Activated CD4-positive, alpha-beta T cell treated with anti-CD3 and anti-CD28 coated beads, Interleukin-2, amount 10 ng/mL, durations not matched to agents 24 days and 14 days (primary cell): ENCODE measurements at places on chromosomes 7 and 10.

- DNase-seq: no peak
These were observed 30.2 kb downstream of the C10orf143 start for GRCh38 chr10:130080461-130080814.

DNA sequence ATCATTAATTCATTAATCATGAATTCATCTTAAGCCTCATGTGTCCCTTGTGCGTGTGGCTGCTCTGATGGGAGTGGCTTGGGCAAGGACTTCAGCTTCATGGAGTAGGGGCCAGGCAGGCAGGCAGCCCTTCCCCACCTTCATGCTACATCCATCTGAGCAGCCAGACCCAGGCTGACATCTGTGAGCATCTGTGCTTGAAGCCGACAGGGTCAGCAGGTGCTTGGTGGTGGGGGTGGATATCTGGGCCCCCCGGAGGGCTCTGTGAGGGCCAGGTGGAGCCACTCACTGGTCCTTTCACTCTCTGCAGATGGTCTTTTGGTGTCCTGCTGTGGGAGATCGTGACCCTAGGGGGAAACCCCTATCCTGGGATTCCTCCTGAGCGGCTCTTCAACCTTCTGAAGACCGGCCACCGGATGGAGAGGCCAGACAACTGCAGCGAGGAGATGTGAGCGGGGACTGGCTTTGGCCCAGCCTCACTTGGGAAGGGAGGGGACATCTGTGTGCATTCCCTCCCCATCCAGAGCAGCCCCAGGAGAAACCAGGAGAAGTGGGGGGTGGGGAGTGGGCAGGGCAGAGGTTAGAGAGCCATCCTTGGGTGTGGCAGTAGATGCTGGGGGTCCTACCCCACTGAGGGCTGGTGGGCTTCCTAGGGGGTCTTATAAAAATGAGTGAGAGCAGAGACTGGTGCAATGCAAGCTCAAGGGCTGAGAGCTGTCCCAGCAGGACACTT, 14.7 kb upstream of the CSGALNACT2 start:
- no peak for DNase-seq

GRCh38 chr7:77330169-77330882, 85.8 kb downstream of the GSAP start:
- peak; percentile 73 for DNase-seq

DNA sequence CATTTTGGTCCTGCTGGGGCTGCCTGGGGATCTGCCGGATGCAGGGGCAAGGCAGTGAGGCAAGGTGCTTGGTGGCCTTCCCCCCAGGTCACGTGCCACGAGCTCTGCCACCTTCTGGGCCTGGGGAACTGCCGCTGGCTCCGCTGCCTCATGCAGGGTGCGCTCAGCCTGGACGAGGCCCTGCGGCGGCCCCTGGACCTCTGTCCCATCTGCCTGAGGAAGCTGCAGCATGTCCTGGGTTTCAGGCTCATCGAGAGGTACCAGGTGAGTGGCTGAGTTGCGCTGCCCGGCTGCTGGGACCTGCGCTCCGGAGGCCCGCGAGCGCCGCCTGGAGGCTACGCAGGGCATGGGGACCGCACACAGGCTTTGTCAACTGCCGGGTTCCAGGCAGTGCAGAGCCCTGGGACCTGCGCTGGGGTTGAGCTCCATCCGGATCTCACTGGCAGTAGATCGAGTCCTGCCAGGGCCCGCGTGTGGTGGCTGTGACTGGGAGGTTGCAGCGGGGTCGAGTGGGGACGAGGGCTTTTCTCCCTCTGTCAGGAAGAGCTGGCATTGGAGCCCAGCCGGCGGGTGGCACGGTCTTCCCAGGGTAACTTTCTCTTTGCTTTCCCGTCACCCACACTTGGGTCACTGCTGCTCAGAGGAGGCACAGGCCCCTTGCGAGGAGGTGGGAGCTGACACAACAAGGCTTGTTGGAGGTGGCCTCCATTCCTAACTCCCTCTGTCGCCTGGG, 21.7 kb downstream of the AMZ1 start:
- peak; percentile 94 for DNase-seq

GRCh38 chr7:34451923-34452322, 206.1 kb upstream of the NPSR1 start:
- DNase-seq: no peak

GRCh38 chr7:607938-608337, 88.3 kb upstream of the PDGFA start:
- DNase-seq: no peak

- DNase-seq: no peak
These were observed 6.2 kb downstream of the TACR2 start for GRCh38 chr10:69410487-69410886.

DNA sequence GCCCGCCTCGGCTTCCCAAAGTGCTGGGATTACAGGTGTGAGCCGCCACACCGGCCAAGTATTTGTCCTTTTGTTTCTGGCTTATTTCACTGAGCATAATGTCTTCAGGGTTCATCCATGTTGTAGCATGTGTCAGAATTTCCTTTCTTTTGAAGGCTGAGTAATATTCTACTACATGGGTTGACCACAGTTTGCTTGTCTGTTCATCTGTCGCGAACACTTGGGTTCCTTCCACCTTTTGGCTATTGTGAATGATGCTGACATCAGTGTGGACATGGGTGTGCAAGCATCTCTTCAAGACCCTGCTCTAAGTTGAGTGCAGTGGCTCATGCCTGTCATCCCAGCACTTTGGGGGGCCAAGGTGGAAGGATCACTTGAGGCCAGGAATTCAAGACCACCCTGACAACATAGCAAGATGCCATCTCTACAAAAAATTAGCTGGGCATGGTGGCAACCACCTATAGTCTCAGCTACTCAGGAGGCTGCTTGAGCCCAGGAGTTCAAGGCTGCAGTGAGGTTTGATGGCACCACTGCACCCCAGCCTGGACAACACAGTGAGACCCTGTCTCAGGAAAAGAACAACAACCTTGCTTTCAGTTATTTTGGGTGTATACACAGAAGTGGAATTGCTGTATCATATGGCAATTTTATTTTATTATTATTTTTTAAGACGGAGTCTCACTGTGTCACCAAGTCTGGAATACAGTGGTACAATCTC, 17.0 kb downstream of the CHST12 start:
- DNase-seq: no peak

DNA sequence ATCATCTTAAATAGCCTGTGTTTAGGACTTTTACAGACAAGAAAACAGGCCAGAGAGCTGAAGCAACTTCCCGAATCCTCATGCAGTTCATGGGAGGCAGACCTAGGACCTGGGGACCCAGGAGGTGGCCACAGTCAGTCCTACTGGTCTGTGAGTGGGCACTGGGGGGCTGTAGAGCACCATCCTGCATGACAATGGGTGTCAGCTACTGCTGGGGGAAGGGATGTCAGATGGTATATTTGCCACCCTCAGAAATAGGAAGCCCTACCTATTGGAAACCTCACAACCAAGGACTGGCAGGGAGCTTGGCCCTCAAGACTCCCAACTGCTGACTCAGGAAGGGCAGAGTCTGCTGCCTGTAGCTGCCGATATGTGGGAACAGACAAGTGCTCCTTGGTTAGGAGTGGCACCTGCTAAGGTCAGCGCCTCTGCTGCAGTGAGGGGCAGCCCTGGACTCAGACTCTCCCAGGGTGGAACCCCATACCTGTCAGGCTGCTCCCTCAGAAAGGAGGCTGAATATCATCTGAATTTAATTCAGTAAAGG, 29.7 kb downstream of the OGDH start:
- DNase-seq: no peak

GRCh38 chr7:108004220-108005142, 1.5 kb upstream of the LAMB1 start:
- no peak for DNase-seq

GRCh38 chr7:159130820-159131219, 13.8 kb downstream of the VIPR2 start:
- DNase-seq: no peak

GRCh38 chr10:97427571-97428179, 1.7 kb downstream of the PGAM1 start:
- DNase-seq: peak; percentile 76

DNA sequence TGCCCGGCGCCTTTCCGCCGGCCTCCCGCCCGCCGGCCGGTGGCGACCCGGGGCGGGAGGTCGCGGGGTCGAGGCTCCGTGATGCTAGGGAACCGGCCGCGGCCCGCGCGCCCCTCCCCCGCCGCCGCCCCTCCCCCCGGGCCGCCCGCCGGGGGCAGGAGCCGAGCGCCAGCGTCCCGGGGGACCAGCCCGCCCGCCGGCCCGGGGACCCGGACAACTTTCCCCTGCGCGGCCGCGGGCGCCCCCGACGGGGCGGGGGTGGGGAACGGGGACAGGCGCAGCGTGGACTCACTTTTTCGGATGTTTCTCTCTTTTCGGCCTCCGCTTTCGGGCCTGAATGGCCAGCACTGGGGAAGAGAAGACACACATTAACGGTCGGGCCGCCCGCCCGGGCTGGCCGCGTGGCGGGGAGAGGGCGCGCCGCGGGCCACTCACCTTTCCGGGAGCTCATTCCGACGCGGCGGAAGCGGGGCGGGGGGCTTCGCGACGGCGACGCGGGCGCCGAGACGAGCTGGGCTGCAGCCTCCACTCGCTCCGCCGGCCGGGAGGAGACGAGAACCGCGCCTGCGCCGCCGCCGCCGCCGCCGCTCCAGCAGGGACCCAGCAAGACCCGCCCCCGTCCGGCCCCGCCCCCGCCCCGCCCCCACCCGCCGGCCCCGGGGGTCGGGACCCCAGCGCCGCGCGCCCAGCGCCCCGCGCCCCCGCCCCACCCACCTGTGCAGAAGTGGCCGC, at the start of gene SRPK2:
Gene SRPK2, minus strand, starts transcription at position 566 of the 732 bp plus-strand sequence.
- peak; percentile 94 for DNase-seq

- no peak for DNase-seq
These were observed 11.7 kb downstream of the AASS start for GRCh38 chr7:122132341-122132740.

GRCh38 chr7:148334959-148335577, 255.5 kb upstream of the C7orf33 start:
- no peak for DNase-seq

DNA sequence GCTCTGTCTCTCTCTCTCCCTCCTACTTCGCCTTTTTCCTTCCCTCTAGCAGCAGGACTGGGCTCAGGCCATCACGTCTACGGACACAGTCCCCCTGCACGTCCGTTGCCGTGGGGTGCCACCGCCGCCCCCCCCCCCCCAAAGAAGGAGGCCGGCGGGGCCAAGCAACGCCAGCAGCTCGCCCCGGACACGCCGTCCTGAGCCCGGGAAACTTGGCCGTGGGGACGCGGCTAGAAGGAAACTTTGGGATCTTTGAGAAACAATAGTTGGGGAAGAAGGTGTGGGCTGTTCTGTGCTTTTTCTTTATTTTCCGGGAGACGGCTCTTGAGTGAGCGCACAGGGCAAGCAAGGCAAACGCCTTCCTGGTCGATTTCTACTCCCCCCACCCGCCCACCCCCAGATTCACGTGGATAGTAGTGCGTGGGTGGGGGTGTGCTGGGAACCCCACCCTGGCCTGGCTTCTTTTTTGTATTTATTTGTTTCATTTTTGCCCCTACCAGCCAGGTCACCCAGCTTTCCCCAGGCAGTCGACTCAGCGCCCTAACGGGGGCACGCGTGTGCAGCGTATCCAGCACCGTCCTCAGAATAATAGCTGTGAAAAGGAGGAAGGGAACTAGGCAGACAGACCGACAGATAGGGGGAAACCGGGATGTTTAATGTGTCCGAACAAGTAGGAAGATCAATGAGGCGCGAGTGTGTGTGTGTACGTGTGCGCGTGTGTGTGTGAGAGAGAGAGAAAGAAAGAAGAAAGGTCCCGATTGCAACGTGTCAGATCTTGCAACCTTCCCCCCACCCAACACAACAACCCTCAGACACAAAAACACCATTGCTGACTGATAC, 1.4 kb downstream of the MXI1 start:
- peak; percentile 80 for DNase-seq

DNA sequence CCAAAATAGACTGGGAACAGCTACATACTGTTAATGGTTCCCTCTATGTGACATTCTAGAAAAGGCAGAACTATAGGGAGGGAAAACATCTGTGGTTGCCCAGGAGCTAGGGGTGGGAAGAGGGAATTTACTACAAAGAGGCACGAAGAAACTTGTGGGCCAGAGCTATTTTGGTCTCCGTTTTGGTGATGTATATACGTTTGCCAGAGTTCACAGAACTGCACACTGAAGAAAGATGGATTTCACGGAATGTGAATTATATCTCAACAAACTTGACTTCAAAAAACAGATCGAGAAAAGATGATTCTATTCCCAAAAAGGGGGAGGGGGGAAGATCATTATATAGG, 386 bp upstream of the AS3MT start:
- no peak for DNase-seq

GRCh38 chr7:26183545-26184280, 16.8 kb downstream of the HNRNPA2B1 start:
- DNase-seq: no peak

- DNase-seq: no peak
These were observed 68.9 kb upstream of the LEP start for GRCh38 chr7:128172151-128172550.

DNA sequence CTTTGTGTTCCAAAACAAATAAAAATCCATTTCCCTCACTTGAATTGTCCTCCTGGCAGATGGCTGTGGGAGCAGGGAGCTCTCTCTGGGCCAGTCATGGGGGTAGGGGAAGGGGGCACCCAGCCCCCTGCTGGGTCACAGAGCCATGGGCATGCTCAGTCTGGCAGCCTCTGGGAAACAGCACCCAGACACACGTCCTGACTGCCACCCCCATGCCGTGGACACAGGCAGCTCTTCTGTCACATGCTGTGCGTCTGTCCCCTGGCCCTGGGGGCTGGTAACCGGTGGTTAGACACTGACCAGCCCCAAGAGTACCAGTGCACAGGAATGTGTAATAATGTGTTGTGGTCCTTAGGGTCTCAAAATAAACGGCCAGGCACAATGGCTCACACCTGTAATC, 47.0 kb downstream of the RASGEF1A start:
- DNase-seq: no peak

GRCh38 chr7:28070297-28071055, 110.1 kb downstream of the JAZF1 start:
- DNase-seq: no peak
